Tongue (tissue), 3 donors: ENCODE measurements at places on chromosomes 7 and 10.

GRCh38 chr7:141344153-141344935 lies 206.9 kb upstream of the AGK start:
- DNase-seq, result no peak

GRCh38 chr10:43402880-43403452 lies 6.0 kb downstream of the HNRNPF start:
- no peak for DNase-seq

GRCh38 chr7:25855854-25856782 lies 295.9 kb upstream of the NFE2L3 start:
- peak; percentile 75 for DNase-seq

- DNase-seq, result no peak
Measured at GRCh38 chr7:131787101-131787500, 230.7 kb upstream of the PODXL start.

- DNase-seq, result no peak
Measured at GRCh38 chr7:33156441-33156840, 27.1 kb downstream of the BBS9 start.

DNA sequence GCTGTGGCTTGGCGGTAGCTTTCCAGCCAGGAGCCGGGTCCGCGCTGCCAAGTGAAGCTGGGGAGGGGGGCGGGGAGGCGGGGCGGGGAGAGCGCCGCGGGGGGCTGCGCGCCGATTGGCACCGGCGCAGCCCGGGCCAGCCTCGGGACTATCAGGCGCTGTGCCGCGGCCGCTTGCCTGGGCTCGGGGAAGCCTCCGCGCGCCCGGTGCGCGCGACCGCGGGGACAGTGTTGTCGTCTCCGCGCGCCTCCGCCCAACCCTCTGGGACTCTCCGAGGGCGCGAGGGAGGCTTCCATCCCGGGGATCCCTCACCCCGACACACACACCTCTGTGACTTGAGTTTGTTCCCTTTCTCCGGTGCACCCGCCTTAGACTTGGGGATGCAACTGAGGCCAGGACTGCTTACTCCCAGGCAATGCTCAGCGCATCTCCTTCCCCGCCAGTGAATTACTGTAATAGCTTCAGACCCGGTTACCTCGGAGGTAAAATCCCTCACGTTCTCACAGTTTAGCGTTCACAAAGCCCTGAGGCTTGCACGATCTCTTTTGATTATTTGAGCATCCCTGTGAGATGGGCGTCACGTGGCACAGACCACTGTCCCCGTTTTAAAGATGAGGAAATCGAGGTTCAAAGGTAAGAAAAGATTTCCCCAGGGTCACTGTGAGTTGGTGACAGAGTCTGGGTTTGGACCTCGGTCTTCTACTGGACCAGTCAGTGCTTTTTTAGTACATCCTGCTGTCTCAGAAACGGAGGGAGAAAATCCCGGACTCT lies at the start of gene NKX1-2:
Gene NKX1-2, minus strand, starts transcription at position 24 of the 771 bp plus-strand sequence. CDS start 92 bp downstream, outside the sequence.
- peak; percentile 24 for DNase-seq

DNA sequence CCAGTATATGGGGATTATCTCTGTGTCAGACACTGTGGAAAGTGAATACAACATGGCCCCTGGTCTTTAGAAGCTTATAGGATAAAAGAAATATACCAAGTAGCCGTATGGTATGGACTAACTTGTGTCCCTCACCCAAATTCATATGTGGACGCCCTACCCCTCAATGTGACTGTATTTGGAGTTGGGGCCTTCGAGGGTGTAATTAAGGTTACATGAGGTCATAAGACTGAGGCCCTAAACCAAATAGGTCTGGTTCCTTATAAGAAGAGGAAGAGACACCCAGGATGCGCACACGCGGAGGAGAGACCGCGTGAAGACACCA lies 36.3 kb downstream of the ASB13 start:
- no peak for DNase-seq

GRCh38 chr7:103501206-103501605 lies 55.2 kb upstream of the SLC26A5 start:
- DNase-seq, result no peak

- DNase-seq, result no peak
Measured at GRCh38 chr7:98077762-98078161, 28.9 kb upstream of the LMTK2 start.

- DNase-seq, result no peak
Measured at GRCh38 chr10:71193516-71193915, 18.9 kb upstream of the UNC5B start.

- DNase-seq, result no peak
Measured at GRCh38 chr10:47051741-47052238, 140.6 kb downstream of the PTPN20 start.

GRCh38 chr7:91345449-91345848 lies 81.2 kb downstream of the FZD1 start:
- no peak for DNase-seq

GRCh38 chr10:26556748-26557640 lies 118.9 kb downstream of the APBB1IP start:
- DNase-seq, result peak; percentile 55

GRCh38 chr7:34011017-34011695 lies 105.8 kb downstream of the BMPER start:
- no peak for DNase-seq

GRCh38 chr7:94605031-94605430 lies 50.9 kb downstream of the SGCE start:
- DNase-seq, result no peak

- DNase-seq, result no peak
Measured at GRCh38 chr7:2903682-2904162, 59.6 kb upstream of the GNA12 start.

GRCh38 chr7:107125475-107125874 lies 43.3 kb upstream of the HBP1 start:
- no peak for DNase-seq

GRCh38 chr10:119817991-119818888 lies 54.4 kb downstream of the MCMBP start:
- DNase-seq, result peak; percentile 92

DNA sequence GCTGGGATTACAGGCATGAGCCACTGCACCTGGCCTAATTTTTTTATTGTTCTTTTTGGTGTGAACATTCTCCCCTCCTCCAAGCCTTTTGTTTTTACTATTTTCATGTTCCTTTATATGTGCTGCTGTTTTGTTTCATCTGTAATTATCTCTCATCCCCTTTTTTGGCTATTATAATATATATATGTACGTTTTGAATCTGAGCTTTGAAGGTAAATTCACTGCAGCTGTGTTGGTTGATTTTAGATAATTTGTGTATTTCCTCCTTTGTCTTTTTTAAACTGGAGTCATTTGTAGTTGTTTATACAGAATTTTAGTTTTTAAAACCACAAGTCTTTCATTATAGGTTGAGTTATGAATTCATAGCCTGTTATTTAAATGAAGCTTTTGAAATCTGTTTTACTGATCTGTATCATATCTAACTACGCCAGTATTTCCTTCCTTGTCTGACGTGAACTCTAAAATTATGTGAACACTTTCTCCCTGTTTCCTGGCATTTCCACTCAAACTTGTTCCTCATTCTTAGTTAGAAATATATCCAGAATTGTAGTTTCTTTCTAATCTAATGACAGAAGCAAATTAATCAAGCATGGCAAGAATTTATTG lies 54.9 kb downstream of the PTEN start:
- no peak for DNase-seq

DNA sequence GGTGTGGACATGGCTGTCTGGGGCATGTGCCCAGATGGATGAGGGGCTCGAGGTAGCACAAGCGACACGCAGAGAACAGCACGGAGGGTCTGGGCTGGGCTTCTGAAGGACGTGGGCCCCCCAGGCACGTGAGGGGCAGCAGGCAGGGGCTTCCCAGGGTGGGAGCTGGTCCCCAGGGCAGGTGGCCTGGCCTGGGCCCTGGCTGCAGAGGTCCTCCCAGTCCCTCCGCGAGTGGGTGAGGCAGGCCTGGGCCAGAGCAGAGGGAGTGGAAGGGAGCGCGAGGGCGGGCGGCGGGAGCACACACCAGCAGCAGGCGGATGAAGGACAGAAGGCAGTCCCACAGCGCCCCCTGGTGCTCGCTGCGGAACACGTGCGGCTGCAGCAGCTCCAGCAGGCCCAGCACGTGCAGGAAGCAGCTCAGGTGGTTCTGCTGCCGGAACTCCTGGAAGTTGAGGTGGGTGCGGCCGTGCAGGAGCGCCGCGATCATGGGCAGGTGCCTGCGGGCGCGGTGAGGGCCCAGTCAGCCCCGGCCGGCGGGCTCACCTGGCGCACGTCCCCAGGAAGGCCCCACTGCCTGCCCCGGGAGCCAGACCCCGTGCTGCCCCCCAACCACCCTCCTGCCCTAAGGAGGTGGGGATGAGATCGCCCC lies 14.7 kb upstream of the MICALL2 start:
- DNase-seq, result peak; percentile 93

DNA sequence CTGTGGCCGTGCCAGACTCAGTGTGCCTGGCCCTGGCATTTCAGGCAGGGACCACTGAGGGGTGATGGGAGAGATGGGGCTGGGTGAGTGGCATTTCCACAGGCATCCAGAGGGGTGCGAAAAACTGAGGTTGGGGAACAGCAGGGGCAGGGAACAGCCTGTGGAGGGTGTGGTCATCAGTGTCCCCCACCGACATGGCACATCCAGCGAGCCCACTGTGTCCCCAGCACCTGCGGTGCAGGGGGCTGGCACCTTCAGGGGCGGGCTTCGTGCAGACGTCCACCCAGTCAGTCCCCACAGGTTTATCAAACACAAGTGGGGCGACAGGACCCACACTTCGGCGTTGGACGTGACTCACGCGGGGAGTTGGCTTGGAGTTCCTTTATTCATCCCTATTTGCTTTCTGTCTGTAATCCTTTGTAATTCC lies 14.8 kb downstream of the CUX1 start:
- DNase-seq, result no peak

DNA sequence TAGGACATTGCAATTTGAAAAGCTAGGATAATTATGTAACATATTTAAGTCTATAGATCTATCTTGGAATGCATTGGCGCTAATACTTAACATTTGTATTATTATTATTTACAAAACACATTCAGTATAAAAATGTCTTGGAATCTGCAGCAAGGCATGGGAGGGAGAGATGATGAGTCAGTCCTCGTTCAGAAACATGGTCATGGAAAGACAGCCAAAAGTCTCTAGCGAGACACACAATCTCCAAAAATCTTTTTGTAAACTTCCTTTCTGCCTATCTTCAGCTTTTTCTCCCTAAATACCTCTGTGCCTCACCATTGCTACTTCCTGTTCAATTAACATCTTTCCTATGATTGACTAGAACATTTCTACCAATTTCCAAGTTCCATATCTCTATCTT lies 188.4 kb upstream of the CACNA2D1 start:
- no peak for DNase-seq

DNA sequence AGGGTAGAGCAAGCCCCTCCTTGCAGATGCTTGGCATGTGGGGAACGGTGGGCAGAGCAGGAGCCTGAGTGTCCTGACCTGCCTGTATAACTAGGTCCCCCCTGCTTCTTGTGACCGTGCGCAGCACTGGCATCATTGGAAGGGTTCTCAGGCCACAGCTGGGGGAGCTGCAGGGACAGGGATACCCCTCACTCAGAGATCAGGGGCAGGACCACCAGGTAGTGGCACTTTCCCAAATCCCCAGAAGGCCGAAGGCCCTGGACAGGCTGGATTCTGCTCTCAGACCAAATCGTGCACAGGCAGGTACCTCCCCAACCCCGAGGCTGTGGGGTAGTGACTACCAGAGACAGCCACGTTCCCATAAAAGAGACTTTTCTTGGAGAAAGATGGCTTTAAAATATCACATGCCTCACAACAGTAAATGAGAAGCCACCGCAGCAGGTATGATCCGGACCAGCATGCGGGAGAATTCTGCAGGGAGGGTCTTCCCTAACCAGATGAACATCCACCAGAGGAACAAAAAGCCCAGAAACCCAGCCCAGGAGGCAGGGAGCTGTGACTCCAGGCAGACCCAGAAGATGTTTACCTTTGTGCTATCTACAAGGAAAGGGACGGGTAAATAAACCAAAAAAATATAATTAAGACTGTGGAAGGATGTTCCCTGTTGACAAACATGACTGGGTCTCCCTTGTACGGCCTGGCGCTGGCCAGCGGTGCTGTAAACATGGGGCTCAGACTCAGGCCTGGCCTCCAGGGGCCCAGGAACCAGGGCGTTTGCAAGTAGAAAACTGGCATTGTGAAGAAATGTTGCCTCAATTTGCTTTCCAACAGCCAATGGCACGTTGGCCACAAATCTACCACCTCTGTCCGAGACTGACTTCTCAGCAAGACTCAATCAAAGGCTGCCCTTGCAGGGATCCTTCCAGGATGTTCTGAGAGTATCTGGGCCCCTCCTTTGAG lies 180.0 kb downstream of the TNS3 start:
- DNase-seq, result no peak

DNA sequence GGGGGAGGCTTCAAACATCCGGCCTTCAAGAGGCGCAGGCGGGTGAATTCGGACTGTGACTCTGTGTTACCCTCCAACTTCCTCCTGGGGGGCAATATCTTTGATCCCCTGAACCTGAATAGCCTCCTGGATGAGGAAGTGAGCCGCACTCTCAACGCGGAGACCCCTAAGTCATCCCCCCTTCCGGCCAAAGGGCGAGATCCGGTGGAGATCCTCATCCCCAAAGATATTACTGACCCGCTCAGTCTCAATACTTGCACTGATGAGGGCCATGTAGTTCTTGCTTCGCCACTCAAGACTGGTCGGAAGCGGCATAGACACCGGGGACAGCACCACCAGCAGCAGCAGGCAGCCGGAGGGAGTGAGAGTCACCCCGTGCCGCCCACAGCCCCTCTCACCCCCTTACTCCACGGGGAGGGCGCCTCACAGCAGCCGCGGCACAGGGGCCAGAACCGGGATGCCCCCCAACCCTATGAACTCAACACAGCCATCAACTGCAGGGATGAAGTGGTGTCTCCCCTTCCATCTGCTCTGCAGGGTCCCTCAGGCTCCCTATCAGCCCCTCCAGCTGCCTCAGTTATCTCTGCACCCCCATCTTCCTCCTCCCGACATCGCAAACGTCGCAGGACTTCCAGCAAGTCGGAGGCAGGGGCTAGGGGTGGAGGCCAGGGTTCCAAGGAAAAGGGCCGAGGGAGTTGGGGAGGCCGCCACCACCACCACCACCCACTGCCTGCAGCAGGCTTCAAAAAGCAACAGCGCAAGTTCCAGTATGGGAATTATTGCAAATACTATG lies 1.1 kb downstream of the MEPCE start:
- DNase-seq, result peak; percentile 23

GRCh38 chr10:83542774-83543411 lies 596.4 kb upstream of the GHITM start:
- DNase-seq, result peak; percentile 56

GRCh38 chr10:7720478-7720877 lies 17.4 kb downstream of the ITIH2 start:
- no peak for DNase-seq

GRCh38 chr10:117248750-117249465 lies 8.0 kb downstream of the SLC18A2 start:
- peak; percentile 15 for DNase-seq

DNA sequence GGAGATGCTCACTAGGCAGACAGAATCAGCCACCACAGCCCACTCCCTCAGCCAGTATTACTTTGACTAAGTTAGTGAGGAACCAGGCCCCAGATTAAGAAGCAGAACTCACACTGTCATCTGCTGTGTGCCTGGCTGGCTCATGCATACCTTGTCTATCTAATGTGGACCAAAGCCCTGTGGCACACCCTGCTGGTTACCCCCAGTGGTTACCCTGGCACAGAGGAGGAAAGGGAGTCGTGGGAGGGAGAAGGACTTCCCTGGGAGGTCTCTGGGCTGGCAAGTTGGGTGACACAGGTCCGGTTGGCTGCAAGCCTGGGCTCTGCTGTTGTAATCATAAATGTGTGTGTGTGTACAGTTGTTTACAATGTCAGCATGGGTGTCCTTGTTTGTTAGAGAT lies 7.5 kb upstream of the SH2D4B start:
- no peak for DNase-seq
